RWPE2 (cell line): ENCODE measurements at places on chromosomes 1 and 21.
A peak's percentile ranks its signal among the peaks of the same experiment; 100 is the strongest.

DNA sequence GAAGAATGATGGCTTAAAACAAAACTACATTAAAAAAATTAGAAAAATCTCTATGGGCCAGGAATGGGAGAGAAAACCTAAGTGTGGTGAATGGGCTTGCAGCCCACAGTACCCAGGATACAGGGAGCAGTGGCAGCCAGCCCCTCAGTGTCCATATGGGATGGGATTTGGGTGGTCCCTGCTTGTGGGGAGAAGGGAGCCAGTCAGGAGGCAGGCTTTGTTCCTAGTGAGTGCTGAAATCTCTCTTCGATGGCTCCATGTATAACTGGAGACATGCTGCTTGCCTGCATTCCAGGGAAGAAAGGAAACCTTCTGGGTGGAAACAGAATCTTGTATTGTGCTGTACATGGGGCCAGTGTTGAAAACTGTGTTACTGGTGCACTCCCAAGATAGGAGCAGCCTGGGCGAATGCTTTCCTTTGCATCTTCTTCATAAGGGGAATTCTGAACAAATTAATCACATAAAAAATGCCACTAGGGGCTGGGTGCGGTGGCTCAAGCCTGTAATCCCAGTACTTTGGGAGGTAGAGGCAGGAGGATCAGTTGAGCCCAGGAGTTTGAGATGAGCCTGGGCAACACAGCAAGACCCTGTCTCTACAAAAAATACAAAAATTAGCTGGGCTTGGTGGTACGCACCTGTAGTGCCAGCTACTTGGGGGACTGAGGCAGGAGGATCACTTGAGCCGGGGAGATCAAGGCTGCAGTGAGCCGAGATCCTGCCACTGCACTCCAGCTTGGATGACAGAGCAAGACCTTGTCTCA lies 36.0 kb downstream of the PTPRU start:
- DNase-seq = no peak
- peak overlapping the region; percentile 36 for H3K27ac ChIP-seq
- peaks cover 16% of the 10 kb centered on the region for H3K4me1 ChIP-seq
- H3K4me3 ChIP-seq = no peak overlapping the region

GRCh38 chr1:53075761-53076163 lies 13.7 kb downstream of the PODN start:
- H3K27me3 ChIP-seq = no peaks in the 10 kb centered on the region
- no peaks in the 10 kb centered on the region for H3K36me3 ChIP-seq
- H3K27ac ChIP-seq = no peak overlapping the region
- no peak overlapping the region for H3K4me3 ChIP-seq
- DNase-seq = peak; percentile 29

DNA sequence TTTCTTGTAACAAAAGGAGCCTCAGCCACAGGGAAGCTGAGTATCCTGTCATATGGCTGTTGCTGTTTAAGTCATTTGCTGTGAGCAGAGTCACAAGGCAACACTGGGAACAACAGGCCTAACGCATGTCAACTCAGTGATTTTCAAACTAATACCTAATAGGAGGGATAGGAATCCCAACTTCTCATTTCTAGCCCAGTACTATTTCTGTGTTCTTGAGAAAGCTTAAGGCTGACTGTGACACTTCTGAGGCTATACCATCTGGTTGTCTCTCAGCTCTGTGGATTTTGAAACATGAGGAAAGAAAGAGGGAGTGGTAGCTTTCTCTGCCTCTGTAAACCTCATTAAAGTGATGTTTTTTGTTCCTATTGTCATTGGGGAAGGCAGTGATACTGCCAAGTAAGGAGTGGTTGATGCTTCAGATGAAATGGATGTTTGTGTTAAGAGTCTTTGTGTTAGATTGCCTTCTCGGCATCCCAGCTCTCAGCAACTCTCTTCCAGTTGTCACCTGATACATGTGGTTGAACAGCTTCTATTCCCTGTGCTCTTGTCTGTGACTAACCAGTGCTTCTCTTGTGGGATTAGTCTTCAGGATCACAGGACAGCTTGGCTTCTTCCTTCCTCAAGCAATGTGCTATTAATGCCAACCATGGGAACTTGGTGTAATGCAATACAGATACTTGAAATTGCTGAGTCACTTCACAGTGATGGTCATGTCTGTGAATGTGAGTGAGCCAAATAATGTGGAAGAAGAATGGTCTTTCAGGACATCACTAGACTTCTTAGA lies 166.8 kb upstream of the IVNS1ABP start:
- H3K36me3 ChIP-seq = no peaks in the 10 kb centered on the region
- H3K4me1 ChIP-seq = no peaks in the 10 kb centered on the region
- H3K27ac ChIP-seq = no peak overlapping the region
- no peaks in the 10 kb centered on the region for H3K27me3 ChIP-seq
- H3K4me3 ChIP-seq = no peak overlapping the region

GRCh38 chr1:33300673-33301072 lies 20.2 kb downstream of the A3GALT2 start:
- DNase-seq = peak; percentile 39
- H3K4me1 ChIP-seq = no peaks in the 10 kb centered on the region
- H3K27ac ChIP-seq = no peak overlapping the region
- peaks cover 15% of the 10 kb centered on the region for H3K36me3 ChIP-seq
- H3K4me3 ChIP-seq = no peak overlapping the region

GRCh38 chr1:168206111-168206510 lies 19.7 kb upstream of the SFT2D2 start:
- H3K27me3 ChIP-seq = no peaks in the 10 kb centered on the region
- peaks cover 14% of the 10 kb centered on the region for H3K36me3 ChIP-seq
- no peak for DNase-seq
- H3K4me1 ChIP-seq = no peaks in the 10 kb centered on the region
- H3K27ac ChIP-seq = no peak overlapping the region
- H3K4me3 ChIP-seq = no peak overlapping the region
